Esophagus mucosa (tissue), 1 donor: ENCODE measurements at places on chromosomes 16 and 17. TPM values are rescaled to one million over a fixed set of nuclear protein-coding genes. Genes with fewer than 3 reads are reported as not detected.
A peak's percentile ranks its signal among the peaks of the same experiment; 100 is the strongest.

The CNGB1 gene
- total RNA-seq, result 0.32 TPM

DNA sequence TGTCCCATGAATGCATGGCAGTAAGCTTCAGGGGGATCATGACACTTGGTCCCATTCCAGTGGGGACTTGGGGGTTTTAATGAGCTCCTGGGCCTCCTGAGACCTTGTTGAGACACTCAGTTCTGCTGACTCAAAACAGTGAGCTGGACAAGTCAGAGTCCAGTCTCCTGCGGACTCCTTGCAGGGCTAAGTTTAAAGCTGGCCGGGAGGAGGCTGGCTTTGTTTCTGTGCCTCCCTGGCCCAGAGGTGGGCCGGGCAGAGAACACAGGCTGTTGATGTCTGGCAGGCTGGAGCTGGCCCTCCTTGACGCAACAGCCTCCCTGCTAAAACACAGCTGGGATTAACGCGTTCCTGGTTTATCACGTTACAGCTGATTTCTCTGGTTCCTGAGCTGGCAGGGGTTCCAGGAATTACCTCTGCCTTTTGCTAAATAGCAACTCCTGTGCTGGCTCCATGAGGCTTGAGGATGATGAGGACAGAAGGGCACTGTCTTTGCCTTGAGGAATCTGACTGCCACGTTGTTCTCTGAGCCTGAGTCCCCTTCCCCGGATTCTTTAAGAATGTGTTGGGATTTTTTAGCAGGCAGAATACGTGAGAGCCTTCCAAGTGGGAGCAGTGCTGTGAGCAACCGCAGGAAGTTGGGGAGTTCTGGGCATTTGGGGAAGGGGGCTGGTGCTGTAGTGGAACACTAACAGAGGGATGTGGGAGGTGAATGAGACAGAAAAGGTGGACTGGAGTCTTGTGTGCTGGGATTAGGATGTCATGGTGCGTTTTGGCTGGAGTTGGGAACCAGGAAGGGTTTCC lies 2.0 kb downstream of the GPT2 start:
- ATAC-seq, result peak; percentile 41

The GRAPL gene
- total RNA-seq, result 0.48 TPM

DNA sequence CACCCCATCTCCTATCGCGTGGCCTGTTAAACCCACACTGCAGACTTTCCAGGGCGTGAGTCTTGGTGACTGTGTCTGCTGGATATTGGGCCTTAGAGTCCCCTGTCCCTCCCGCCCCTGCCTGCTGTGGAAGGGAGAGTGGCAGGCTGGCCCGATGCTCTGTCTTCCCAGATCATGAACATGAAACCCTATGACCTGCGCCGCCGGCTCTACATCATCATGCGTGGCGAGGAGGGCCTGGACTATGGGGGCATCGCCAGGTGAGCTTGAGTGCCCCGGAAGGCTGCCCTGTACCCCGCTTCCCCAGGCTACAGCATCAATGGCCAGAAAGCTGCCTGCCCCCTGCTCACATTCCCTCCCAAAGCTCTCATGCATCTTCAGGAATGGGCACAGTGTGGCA lies 19.5 kb upstream of the CLEC18A start:
- ATAC-seq, result no peak

DNA sequence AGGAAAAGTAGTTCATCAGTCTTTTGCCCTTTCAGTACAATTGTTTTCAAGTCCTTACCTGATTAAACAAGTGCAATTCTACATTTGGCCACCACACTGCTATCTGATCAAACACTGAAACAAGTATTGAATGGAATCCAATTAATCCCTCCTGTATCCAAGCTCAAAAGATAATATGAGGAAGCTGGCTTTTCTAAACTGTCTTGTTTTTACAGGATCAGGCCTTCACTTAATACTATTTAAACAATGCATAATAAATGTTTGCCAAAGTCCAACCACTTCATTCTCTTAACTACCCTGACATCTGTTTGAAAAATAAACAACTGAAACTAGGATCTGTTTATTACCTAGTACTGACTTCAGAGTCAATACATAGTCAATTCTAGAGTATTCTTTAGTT lies 131.6 kb downstream of the MRTFB start:
- peak; percentile 35 for ATAC-seq

The KIF2B gene
- not detected for total RNA-seq

The ACE gene
- total RNA-seq, result 1.9 TPM

The NHLRC4 gene
- total RNA-seq, result 0.12 TPM

The KRT25 gene
- total RNA-seq, result not detected

DNA sequence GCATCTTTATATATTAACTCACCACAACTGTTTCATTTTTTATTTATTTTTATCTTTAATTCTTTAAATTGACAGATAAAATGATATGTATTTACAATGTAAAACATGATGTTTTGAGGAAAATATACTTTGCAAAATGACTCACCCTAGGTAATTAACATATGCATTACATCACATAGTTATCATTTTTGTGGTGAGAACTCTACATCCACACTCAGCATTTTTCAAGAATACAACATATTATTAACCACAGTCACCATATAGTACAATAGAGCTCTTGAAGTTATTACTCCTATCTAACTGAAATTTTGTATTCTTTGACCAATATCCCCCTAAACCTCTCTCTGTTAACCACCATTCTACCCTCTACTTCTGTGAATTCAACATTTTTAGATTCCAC lies 194.7 kb upstream of the KIF2B start:
- no peak for ATAC-seq

DNA sequence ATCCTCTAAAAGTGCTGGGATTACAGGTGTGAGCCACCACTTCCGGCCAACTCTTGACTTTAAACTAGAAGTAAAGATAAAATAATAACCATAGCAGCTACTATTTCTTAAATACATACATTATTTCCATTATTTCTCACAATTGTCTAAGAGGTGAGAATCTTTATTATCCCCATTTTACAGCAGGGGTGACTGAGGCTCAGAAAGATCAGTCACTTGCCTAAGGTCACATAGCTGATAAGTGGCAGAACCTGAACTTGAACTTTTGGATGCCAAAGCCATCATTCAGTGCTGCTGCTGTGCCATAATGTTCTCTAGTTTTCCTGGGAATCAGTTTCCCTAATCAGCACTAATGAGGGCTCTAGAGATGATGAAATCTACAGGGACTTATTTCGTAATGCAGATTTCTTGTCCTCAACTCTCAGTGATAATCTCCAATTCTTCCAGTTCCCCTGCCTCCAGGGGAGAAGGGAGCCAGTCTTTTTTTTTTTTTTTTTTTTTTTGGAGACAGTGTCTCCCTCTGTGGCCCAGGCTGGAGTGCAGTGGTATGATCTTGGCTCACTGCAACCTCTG lies 25.2 kb upstream of the GPRC5B start:
- ATAC-seq, result no peak

The C16orf89 gene
- 0.56 TPM for total RNA-seq

The KCNJ18 gene
- not detected for total RNA-seq

GRCh38 chr16:12988071-12988470 lies 86.7 kb downstream of the SHISA9 start:
- no peak for ATAC-seq

DNA sequence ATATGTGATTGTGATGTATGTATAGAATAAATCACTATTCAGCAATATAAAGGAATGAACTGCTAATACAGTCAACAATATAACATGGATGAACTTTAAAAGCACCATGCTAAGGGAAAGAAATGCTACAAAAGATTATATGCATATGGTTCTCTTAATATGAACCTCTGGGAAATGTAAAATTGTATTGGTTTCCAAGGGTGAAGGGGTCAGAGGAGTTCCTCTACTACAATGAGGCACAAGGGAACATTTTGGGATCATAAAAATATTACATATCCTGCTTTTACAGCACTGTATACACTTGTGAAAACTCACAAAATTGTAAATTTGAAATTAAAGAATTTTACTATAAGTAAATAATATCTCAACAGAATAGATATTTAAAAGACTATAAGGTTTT lies 111.4 kb downstream of the CA10 start:
- no peak for ATAC-seq

DNA sequence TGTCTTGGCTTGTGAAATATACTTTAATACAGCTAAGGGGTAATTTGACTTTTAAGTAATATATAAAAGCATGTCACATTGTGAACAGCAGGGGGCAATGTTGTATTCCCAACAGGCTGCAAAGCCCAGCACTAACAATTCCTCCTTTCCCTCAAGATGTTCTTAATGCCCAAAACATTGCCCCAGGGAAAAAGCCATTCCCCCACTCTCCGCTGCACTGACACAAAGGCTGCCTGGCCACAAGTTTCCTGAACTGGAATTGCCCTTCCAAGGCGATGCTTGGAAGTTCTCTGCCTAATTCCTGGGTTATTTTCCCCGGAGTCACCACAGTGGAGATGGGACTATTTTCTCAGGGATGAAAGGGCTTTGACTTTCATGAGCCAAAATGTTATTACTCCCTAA lies 27.2 kb downstream of the CLEC16A start:
- peak; percentile 45 for ATAC-seq

DNA sequence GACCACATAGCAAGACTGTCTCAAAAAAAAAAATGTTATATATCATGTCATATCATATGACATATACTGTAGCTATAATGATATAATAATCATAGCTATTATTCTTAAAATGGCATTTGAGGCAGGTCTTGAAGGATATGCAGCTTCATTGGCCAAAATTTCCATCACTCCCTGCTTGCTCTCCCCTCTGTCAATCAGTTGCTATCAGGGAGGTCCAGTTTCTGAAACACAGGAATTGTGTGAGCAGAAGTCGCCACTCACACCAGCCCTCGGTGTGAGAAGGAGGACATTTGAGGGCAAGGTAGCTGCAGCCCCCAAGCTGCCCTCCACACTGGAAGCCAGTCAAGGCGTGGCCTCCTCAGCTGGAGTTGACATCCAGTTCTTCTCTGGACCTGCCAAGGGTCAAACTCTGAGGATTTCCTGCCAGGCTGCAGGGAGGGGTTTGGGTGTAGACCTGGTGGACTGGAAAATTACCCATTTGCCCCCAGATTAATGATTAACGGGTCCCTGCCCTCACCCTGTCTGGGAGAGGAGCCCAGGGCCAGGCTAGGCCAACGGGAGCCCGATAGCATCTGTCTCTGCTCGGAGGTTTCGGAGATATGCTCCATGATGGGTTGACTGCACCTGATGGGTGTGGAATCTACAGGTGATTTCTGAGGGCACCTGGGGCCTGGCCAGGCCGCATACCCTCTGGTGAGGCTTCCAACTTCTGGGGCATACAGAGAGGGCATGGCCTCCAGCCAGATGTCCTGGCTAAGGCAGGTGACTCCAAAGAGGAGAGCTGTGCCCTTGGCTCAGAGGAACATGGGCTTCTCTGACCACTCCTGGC lies 18.8 kb downstream of the WNT9B start:
- no peak for ATAC-seq

DNA sequence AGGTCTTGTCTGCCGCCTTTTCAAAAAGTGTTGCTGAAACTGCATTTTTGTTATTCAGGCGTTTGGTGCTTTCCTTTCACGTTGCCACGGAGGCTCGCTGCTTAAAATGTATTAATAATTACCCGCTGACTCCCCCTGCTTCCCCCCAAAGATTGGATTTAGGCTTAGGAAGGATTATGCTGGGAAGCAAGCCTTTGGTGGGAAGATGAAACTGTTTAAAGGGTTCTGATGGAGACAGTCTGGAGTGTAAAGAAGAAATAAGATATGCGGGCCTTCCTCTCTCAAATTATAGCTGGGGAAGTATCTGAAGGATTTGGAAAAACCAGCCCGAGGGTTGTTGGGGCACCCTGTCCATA lies 1.1 kb downstream of the KSR1 start:
- no peak for ATAC-seq

DNA sequence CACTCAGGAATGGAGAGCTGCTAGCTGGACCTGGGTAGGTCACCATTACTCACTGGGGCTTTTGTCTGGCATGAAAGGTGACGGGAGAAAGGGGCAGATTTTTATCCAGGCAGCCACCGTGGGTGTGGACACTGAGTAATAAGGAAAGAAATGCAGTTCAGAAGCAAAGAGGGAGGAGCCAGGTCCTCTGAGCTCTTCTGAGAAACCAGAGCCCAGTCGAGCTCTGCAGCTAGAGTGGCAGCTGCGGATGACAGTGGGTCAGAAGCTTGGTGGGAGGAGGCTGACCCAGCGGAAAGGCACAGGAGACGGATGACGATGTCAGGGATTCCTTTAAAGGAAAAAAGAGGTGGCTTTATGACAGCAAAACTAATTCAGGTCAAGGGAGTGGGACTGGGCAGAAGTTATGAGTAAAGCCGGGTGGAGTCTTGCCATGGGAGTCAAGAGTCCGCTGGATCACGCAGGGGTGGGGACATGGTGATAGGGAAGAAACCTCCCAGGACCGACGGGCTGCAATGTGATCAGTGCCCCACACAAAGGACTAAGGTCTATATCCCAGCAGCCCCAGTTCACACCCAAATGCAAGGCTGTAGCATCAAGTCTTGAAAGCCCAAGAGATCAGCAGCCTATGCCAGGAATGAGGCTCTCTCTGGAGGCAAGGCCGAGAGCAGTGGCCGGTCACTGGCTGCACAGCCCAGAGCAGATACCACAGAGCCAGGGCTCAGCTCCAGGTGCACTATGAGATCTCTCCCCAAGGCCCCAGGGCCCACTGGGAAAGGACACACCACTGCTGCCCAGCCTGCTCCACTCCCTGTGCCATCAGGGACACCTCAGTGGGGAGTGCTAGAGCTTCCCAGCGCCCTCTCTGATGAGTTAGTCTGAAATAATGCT lies 6.3 kb upstream of the MNT start:
- ATAC-seq, result peak; percentile 80

GRCh38 chr16:58024486-58025350 lies 836 bp upstream of the MMP15 start:
- ATAC-seq, result peak; percentile 2

DNA sequence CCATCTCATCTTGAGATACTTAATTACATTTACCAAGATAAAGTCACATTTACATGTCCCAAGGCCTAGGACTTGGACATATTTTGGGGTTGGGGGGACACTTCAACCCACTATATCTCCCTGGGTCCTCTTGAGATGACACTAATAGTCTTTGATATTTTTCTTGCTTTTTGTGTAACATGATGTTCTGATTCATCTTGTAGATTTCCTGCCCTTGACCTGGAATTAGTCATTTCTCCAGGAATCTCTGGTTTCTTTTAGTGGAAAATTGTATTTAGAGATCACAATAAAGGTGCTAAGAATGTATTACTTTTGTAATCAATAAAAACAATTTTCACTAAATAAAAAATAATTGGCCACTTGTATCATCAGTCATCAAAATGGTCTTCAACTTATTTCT lies 157.3 kb downstream of the VPS53 start:
- no peak for ATAC-seq

DNA sequence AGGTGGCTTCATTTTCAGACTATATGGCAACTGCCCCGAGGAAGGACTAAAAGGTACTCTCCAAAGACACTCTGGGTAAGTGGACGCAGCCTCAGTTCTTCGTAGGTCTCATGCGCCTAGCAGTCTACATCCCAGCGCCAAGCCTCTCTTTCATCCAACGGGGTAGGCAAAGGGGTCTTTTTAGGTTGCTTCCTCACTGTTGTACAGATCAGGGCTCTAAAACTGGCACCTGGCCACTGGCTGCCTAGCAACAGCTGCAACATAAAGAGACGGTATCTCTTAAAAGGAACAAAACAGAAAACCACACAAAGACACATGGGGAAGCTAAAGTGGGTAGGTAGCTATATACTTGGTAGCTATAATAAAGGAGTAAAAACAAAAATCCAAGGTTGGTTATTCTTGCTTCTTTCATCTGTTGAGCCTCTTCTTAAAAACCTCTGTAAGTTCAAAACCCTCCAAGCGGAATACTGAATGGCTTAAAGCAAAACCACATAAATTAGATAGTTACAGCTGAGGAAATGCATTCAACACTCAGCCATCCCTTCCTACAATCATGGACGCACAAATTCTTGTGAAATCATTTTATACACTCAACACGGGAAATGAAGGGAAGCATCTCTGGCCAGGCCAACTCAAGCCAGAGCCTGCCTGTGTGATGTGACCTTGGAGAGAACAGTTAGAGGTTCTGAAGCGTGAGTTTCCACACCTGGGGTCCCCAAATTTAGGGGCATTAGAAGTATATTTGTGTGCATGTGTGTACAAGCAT lies 22.7 kb downstream of the CYTH1 start:
- peak; percentile 51 for ATAC-seq

The KRTAP4-1 gene
- total RNA-seq, result not detected

The TMEM235 gene
- total RNA-seq, result not detected
